HuH-7 (cell line): ENCODE measurements at places on chromosomes 7 and 10.

GRCh38 chr7:38319873-38320272 is 46.4 kb upstream of the TARP start:
- DNase-seq, result no peak

- no peak for DNase-seq
Observed at GRCh38 chr7:145462463-145462862, 626.6 kb upstream of the TPK1 start.

GRCh38 chr7:54663603-54664234 is 95.3 kb downstream of the SEC61G start:
- no peak for DNase-seq

GRCh38 chr7:76423666-76424412 is 911 bp upstream of the ZP3 start:
- DNase-seq, result no peak

- no peak for DNase-seq
Observed at GRCh38 chr7:108270385-108271015, 140.3 kb upstream of the LAMB4 start.

GRCh38 chr10:118531105-118531852 is 64.2 kb downstream of the PRLHR start:
- DNase-seq, result no peak

DNA sequence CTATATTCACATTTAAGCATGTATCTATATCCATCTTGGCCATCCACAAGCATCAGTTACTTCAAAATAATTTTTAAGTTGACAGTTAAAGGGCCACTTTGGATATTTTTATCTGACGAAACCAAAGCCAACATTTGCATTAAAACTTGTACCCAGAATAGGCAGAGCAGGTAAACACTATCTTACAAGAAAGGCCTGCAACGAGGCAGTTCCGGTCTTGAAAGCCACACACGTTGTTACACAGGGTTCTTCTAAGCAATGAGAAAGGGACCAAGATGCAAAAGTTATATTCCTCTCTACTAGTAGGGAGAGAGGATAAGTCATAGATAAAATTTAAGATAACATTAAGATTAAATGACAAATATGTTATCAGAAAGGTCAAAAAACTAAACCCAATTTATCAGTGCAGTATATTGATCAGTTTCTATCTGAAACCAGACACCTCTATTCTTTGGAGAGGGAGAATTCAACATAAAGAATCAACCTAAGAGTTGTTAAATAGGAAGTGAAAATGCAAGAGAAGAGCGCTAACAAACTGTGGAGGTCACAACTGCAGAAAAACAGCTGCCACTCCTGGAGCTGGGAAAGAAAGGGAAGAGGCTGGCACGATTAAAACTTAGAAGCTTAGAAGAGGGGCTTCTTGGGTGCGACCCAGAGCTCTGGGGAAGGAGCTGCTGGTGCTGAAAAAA is 701.3 kb downstream of the TNS3 start:
- DNase-seq, result no peak

DNA sequence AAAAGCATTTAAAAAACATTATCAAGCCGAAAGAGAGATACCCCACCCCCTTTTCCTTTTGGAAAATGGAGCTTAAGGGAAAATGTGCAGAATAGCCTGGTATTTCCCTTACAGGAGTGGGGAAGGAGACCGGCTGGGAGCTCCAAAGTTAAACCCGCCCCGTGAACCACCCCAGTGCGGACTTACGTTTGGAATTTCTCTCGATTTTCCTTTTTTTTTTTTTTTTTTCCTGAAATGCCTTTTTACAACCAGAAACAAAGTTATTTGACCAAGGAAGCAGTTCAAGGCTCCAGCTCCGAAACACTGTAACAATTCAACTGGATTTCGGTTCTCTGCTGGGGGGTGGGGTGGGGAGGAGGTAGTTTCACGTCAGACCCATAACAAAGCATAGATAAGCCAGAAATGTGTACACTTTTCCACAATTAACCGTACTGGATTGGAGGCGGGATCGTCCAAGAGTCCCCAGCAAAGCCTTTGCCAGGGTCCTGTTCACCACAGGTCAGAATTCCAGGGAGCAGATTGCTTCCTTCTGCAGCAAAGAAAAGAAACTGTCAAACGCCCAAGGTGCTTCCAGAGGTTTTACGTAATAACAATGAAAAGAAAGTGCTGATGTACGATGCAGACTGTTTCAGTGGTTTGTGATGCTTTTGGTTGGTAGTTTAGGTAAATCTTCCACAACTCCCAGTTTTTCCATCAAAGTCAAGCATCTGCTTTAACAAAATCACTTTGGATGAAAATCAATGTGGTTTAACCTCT is 6.7 kb downstream of the SKIDA1 start:
- peak; percentile 40 for DNase-seq

DNA sequence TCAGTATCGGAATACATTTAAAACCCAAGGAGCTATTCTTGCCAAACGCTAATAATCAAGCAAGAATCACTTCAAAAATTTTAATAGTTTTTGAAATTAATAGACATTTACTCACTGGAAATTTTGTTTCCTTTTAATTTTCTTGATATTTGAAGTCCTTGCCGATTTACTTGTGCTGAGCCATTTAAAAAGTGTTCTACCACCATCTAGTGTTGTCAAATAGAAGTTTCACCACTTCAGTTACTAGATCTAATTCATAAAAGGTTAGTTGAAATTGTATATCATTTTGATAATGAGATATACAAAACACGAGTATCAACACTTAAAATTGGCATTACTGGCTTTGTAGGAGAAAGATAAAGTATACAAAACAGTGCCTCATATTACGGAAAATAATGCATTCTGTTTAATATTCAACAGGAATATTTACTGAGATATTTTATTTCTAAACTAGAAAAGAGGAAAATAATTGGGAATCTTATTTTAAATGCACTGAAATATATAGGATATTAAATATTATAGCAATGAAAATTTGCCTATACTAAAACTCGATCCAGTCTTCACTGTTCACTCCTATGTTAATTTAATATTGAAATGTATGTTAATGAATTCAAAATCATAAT is 664.8 kb upstream of the SEMA3D start:
- no peak for DNase-seq

GRCh38 chr10:83824099-83824498 is 315.2 kb upstream of the GHITM start:
- DNase-seq, result no peak

DNA sequence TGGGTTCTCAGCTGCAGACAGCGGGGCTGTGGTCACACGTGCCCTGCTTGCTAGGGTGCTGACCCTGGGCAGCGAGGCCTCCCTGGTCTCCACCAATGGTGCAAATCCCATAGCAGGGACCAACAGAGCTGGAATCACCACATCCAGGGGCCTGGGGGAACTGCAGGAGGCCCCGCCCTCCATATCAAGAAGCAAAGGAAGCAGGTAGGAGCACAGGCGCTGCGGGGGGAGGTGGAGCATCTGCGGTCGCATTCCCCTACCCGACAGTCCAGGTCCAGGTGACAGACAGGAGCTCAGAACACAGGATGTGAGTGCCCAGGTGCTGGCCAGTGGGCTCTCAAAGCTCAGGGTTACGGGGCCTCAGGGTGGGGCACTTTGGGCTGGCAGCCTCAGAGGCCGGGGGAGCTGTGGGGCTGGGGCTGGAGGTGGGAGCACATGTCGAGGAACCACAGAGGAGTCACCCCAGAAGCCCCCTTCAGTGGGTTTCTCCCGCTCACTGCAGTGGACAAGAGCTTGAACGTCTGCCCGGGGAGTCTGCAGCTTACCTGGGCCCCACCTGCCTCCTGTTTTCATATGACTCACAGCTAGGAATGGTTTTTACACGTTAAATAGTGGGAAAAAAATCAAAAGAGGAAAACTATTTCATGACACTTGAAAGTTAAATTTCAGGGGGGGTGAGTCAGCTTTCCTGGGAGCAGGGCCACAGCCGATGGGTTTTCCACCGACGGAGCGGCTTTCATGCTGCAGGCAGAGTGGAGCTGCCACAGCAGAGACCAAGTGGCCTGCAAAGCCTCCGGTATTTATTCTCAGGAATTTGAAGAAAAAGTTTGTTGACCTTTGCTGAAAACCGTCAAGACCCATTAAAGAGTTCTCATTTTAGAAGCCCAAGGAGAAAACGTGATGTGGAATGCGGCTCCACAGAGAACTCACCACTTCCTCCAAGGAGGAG is 148.7 kb upstream of the PPP2R2D start:
- no peak for DNase-seq

DNA sequence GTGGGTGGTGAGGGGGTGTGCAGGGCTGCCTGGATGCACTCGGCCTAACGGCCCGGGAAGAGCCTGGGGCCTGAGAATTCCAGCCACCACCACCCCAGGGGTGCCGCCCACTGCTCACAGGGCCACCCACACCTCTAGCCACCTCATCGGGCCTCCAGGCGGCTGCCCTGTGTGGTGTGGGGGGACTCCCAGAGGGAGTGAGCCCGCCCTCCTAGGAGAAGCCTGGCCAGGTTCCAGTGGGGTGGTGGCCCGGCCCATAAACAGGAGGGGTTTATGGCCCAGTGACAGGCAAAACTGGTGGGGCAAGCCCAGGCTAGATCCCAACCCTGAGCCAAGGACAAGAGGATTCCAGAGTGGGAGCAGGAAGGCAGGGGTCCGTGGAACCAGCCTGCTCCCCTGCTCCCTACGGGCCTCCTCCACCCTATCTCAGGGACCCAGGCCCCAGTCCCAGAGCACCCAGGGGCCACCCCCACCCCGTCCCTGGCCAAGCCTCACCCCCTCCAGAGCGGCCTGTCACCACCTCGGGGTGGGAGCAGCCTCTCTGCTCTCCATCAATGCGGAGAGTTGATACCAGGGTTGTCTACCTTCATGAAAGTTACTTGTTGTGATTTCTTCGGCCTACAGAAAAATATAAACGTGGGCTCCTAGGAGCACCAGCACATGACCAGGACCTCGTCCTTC is 20.2 kb upstream of the PDGFA start:
- peak; percentile 81 for DNase-seq

GRCh38 chr10:46541017-46541661 is 15.3 kb downstream of the GPRIN2 start:
- DNase-seq, result peak; percentile 64

DNA sequence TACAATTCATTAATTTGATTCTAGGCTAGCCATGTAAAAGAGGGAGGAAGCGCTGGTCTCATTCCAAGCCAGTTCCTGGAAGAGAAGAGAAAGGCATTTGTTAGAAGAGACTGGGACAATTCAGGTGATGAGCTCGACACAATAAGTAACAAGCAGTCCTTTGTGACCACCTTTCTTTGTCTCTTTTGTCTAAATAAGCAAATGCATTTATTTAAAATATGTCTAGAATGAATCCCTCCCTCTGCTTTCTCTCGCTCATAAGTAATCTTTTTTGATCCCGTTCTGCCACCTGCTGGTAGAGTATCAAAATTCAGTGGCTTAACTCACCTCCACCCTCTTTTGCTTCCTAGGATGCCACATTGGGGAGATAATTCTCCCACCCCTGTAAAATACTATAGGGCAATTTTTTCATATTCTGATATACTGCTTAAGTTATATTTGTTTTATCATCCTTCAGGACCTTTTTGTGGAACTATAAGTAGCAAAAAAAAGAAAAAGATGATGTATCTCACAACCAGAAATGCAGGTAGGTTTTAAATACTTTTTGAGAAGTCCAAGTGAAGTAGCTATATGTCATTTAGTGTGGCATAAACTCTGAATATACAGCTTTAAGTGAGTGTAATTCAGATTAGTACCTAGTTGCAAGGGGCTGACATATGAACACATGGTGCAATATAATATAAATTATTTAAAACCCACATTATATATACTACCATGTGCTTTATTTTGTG is 91.5 kb downstream of the GSDME start:
- peak; percentile 37 for DNase-seq

GRCh38 chr10:3867454-3868270 is 82.7 kb upstream of the KLF6 start:
- DNase-seq, result no peak

- DNase-seq, result no peak
Observed at GRCh38 chr7:103879411-103879810, 110.0 kb downstream of the RELN start.

GRCh38 chr10:84200537-84201243 is 6.4 kb downstream of the CDHR1 start:
- DNase-seq, result no peak

DNA sequence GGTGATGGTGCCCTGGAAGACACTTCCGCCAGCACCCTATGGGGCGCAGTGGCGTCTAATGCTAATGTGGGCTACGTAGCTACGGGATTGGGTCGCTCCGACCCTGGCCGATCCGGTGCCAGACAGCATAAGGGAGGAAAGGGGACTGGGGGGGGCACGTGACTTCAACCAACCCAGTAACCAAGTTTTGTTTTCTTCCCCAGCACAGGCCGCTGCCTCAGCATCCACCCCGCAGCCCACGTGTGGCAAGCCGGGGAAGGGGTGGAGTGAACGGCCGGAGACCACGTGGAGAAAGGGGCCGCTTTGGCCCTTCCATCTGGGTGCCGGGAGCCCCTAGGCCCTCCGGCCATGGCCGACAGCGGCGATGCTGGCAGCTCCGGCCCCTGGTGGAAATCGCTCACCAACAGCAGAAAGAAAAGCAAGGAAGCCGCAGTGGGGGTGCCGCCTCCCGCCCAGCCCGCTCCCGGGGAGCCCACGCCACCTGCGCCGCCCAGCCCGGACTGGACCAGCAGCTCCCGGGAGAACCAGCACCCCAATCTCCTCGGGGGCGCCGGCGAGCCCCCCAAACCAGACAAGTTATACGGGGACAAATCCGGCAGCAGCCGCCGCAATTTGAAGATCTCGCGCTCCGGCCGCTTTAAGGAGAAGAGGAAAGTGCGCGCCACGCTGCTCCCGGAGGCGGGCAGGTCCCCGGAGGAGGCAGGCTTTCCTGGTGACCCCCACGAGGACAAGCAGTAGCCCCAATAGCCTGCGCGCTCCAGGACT is 2.5 kb downstream of the PRR15 start:
- DNase-seq, result no peak

- no peak for DNase-seq
Observed at GRCh38 chr10:46541735-46542566, 14.5 kb downstream of the GPRIN2 start.

GRCh38 chr7:158568974-158569857 is 18.4 kb downstream of the PTPRN2 start:
- DNase-seq, result no peak

DNA sequence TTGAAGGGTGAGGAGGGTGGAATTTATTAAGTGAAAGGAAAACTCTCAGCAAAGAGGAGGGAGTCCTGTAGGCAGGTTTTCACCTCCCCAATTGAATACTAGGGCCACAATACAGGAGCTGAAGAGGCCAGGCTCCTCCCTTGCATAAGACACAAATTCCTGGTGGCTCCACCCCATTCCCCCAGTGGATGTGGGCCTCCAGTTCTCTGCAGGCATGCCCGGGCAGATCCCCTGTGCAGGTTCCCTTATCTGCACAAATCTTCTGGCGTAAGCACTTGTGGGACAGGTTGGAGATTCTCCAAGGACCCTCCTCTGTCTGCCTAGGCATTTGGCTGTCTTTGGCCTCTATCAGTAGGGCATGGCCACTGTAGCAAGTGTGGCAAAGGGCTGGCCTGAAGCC is 847.1 kb upstream of the MBL2 start:
- DNase-seq, result no peak

DNA sequence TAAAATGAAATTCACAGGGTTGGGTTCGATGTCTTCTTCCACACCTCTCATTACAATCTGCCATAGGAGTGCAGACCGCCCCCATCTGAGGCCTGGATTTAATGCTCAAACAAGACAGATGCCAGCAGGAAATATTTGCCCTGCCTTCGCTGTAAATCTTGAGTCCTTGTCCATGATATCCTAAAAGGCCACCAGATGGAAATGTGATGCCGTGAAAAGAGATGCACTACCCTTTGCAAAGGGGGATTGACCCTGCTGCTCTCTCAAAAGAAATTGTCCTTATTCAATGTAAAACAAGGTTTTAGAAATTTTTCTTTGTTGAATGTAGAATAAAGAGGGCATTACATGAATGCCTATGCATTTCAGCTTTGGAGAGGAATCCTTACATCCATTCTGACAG is 37.5 kb downstream of the AGAP4 start:
- DNase-seq, result peak; percentile 22
